Activated T-cell treated with anti-CD3 and anti-CD28 coated beads, Interleukin-2, amount 50 U/mL, for 72 hours (primary cell): ENCODE measurements at places on chromosomes 13 and 19.
A peak's percentile ranks its signal among the peaks of the same experiment; 100 is the strongest.

GRCh38 chr13:113216254-113217048 is 7.0 kb downstream of the CUL4A start:
- no peak for DNase-seq

- peak; percentile 61 for DNase-seq
Measured at GRCh38 chr19:18416778-18417249, 2.4 kb upstream of the SSBP4 start.

DNA sequence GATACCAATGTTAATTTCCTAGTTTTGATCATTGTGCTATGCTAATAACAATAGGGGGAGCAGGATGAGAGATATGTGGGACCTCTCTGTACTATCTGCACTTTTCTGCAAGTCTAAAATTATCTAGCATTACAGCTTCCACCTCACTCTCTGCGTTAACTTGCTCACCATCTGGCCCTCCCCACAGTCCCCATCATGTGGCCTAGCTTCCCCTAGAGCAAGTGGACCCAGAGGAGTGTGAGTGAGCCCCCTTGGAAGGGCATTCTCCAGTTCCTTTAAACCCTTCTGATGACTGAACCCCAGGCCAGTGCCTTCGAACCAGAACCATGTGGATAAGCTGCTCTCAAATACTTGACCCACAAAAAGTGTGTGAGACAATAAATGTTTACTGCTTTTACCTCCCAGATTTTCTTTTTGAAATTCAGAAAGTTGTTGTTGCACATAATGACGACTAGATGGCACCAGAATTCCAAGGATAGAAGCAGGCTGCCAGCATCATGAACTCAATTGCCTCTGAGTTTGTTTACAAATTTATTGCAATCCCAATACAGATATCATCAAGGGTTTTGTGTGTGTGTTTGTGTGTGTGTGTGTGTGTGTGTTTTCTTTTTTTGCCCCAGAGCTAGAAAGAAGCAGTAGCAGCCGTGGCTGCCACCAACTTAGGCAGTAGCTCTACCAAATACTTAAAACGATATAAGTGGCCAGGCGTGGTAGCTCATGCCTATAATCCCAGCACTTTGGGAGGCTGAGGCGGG is 49.0 kb upstream of the ZNF780A start:
- no peak for DNase-seq

- no peak for DNase-seq
Measured at GRCh38 chr13:113650731-113651148, 7.3 kb downstream of the ATP4B start.

DNA sequence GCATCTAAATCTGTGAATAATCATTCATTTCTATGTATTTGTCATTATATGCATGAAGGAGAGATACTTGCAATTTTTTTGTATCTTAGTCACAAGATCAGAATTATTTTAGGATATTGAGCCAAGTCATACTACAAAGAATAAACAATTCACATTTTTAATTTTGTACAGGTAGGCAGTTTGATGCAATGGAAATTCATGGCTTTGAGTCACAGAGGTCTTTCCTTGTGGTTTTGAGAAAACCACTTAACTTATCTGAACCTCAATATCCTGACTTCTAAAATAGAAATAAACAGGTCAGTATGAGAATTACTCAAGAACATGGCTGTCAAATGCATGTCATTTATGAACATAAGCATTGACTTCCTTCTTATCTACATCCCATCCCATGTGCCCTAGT is 221.4 kb upstream of the SLC10A2 start:
- no peak for DNase-seq

- no peak for DNase-seq
Measured at GRCh38 chr19:17753976-17754375, 2.7 kb downstream of the FCHO1 start.

GRCh38 chr19:17138937-17139598 is 63.5 kb downstream of the MYO9B start:
- no peak for DNase-seq

DNA sequence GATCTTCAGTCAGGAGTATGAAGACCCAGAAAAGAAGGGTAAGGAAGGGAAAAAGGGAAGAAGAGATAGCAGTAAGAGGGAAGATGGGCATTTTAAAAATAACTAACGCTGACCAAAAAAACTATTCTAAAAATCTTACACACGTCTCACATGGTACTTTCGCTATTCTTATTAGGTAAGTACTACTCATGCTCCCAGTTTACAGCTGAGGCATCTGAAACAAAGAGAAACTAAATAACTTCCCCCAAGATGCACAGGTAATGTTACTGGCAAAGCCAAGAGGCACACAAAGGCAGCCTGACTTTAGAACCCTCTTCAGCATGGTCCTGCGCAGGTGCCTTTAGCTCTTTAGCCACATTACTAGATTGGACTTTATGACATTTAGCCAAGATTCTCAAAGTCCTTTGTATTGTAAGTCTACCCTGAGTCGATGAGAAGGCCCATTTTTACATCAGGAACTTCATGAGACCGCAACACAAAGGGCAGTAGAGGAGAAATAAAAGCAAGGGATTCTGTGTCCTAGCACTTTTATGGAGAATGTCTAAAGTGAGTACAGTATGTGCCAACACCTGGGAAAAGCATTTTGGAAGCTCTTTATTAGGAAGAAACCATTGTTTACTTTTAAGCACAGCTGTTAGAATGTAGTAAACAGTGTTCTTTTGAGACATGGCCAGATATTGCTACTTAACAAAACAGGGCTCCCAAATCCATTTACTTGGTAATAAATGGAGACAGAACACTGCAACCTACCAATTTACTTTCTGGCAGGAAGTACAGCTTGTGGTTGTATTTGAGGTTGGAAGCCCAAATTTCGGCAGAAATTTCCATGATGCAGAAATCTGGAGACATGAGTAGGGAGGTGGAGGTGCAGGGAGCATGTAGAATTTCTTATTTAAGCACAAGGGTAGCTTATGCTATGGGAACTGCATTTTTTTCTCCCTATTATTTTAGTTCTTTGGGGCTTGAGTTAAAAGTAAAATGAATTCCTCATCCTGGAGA is 250.7 kb downstream of the KCTD12 start:
- no peak for DNase-seq

GRCh38 chr13:72156760-72157159 is 289.8 kb upstream of the DACH1 start:
- DNase-seq, result no peak

GRCh38 chr13:41563984-41564365 is 106.6 kb downstream of the RGCC start:
- DNase-seq, result no peak

- no peak for DNase-seq
Measured at GRCh38 chr13:99391781-99392469, 84.7 kb upstream of the GPR183 start.

DNA sequence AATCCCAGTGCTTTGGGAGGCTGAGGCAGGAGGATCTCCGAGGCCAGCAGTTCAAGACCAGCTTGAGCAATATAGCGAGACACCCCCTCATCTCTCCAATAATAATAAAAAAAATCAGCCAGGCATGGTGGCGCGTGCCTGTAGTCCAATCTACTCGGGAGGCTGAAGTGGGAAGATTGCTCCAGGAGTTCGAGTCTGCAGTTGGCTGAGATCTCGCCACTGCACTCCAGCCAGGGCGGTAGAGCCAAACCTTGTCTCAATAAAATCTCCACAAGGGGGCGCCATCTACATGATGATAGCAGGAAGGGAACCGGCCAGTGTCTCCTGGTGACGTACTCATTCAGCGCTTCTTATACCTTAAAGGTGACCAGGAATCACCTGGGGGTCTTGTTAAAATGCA is 13.6 kb upstream of the C5AR1 start:
- DNase-seq, result peak; percentile 81

- no peak for DNase-seq
Measured at GRCh38 chr19:571566-571974, 826 bp upstream of the BSG start.

GRCh38 chr19:55640043-55640576 is 692 bp upstream of the ZNF580 start:
- peak; percentile 77 for DNase-seq

GRCh38 chr13:32988608-32989289 is 27.5 kb upstream of the KL start:
- no peak for DNase-seq

- no peak for DNase-seq
Measured at GRCh38 chr13:97875911-97876310, 77.6 kb upstream of the IPO5 start.

- DNase-seq, result no peak
Measured at GRCh38 chr13:41059456-41060081, 1.7 kb upstream of the WBP4 start.

GRCh38 chr13:85204668-85205344 is 594.4 kb downstream of the SLITRK6 start:
- no peak for DNase-seq

DNA sequence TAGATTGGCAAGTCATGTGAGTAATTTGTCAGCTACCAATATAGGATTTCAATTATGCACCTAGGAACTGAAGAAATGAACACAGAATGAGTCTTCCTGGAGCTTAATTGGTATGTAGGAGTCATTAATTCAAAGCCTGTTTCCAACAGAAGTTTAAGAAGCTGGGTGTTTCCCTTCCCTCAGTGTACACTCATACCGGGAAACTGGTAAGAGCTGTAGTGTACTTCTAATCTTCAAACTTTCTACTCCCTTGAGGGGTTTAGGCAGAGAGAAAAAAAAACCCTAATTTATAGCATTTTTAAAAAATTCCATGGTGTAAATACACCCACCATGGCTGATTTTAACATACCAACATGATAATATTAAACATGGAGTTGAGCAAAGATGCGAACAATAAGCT is 665.7 kb upstream of the SLITRK5 start:
- DNase-seq, result no peak

DNA sequence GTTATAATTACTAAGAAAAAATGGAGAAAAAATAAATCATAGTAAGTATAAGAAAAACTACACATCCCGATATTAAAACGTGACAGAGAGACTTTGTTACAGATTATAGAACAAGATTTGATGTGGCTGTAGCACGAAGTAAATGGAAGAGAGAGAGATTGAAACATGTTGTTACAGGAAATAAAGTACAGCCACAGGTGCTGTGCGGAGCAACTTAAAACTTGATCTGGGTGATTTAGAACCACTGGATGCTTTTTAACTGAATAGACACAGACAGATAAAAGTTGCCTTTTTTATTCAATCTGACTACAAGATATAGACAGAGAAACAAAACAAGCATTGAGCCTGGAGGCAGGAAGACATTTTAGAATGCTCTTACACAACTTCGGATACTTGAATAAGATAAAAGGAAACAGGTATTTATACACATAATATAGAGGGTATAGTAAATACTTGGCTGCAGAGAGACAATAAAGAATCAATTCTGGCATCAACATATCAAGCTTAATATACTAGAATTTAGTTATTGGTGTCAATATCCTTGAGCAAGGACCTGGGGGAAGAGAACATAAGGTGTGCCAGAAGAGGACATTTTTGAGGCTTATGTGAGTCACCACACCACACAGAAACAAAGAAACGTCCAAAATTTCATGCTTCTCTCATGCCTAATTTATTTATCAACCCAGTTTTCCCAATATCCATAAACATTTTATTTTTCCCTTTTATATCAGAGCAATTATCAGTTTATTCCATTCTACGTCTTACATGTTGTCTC is 548.5 kb downstream of the SLITRK1 start:
- DNase-seq, result no peak

DNA sequence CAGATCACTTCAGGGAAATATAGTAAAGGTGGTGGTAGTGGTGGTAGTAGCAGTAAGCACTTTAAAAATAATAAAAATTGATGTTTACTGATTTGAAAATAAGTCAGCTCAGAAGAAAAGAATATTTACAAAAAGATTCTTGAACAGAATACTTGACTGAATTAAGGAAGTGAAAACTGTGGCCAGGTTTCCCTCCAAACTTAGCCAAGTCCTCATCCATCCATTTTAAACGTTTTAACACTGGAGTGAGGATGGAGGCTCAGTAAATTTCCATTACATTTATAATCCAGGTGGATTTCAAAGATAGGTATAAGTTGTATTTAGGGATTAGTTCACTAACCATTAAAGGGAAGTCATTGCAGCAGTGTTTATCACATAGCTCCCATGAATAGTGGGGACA is 221.5 kb downstream of the RGCC start:
- DNase-seq, result no peak

GRCh38 chr13:42401376-42401775 is 129.4 kb downstream of the AKAP11 start:
- DNase-seq, result no peak

GRCh38 chr13:67223742-67224141 is 6.4 kb downstream of the PCDH9 start:
- no peak for DNase-seq

GRCh38 chr19:45455707-45456499 is 11.9 kb upstream of the FOSB start:
- DNase-seq, result peak; percentile 83

- no peak for DNase-seq
Measured at GRCh38 chr13:40801255-40802217, 12.1 kb downstream of the SLC25A15 start.

DNA sequence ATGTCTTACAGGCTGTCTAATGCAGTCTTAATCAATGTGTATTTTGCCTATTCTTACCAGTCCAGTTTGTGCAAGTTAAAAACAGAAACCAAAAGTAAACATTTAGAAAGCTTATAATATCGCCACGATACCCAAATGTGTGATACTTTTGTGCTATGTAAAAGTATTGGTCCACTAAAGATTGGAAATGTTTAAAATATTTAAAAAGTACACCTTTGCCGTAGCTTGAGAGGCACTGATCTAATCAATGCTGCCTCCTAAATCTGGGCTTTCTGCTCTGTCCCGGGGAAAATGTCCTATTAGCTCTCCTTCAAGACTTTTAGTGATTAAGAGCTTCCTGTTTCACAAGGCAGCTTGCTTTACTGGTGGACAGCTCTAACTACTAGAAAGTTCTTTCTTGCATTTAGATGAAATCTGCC is 64.7 kb downstream of the DNAJC15 start:
- no peak for DNase-seq

DNA sequence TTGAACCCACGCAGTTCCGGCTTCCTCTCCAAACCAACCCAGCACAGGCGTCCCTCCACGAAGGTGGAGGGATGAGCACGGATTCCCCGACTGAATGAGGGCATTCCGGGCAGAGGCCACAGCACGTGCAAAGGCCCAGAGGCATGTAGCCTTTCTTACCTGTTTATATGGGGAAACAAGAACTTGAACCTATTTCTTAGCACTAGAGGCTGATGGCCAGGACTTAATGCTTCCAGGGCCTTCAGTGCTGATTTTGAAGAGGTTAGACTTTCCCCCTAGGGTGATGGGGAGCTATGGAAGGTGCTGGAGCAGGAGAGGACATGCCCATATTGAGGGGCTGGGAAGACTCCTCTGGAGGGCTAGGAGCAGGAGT is 2.0 kb downstream of the MAST3 start:
- no peak for DNase-seq

DNA sequence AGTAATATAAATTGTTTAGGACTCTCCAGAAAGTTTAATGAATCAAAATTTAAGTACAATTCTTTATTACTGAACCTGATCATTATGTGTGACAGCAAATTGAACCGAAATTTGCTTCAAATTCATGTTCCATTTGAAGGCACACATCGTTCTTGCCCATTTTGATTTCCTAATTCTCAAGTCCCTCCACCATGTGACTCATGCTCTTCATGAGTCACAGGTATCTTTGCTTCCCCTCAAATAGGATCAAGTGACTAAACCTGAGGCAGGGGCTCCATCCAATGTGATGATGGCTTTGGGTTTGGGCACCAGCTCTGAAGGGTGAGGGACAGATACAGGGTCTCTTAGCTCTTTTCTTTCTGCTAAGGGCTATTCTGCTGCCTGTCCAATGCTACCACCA is 86.1 kb downstream of the THSD1 start:
- DNase-seq, result no peak
